ENCODE measurements at places on chromosomes 16 and 17.
A peak's percentile ranks its signal among the peaks of the same experiment; 100 is the strongest.

- H3K27ac ChIP-seq: no peak overlapping the region
- H3K36me3 ChIP-seq: no peaks in the 10 kb centered on the region
- DNase-seq: no peak
- no peak overlapping the region for H3K4me3 ChIP-seq
These were observed 7.2 kb downstream of the ENO3 start for GRCh38 chr17:4958102-4958501.

DNA sequence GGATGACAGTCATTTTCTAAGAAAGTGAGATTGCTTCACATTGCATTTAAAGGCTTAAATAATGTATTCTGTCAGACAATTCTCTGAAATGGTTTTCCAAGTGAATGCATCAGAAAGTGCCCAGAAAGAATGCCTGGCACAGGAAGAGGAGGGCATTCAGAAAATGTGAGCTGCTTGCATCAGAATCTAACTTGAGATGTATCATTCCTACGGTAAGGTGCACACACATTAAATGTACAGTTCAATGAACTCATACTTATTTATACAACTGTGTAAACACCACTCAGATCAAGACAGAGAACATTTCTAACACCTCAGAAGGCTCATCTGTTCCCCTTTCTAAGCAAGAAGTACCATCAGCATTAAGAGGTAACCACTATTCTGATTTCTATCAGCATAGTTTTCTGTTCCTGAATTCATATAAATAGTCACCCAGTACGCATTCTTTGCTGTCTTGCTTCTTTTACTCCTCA lies 638.0 kb downstream of the MAF start:
- no peak overlapping the region for H3K27ac ChIP-seq
- DNase-seq: no peak
- no peaks in the 10 kb centered on the region for H3K4me1 ChIP-seq
- no peaks in the 10 kb centered on the region for H3K27me3 ChIP-seq
- H3K4me3 ChIP-seq: no peak overlapping the region
- H3K36me3 ChIP-seq: no peaks in the 10 kb centered on the region

DNA sequence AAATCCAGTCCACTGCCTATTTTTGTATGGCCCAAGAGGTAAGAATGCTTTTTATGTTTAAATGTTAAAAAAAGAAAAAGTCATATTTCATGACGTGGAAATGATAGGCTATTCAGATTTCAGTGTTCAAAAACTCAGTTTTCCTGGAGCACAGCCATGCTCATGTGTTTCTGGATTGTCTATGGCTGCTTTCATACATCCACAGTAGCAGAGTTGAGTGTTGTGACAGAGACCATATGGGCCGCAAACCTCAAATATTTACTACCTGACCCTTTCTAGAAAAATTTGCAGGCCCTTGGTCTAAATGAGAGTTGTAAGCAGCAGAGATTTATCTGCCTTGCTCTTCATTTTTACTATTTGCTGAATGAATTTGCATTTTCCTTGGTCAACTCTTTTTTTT lies 264.1 kb downstream of the CBLN1 start:
- H3K4me3 ChIP-seq: no peak overlapping the region
- no peaks in the 10 kb centered on the region for H3K27me3 ChIP-seq
- H3K4me1 ChIP-seq: no peaks in the 10 kb centered on the region
- no peaks in the 10 kb centered on the region for H3K36me3 ChIP-seq
- DNase-seq: no peak

DNA sequence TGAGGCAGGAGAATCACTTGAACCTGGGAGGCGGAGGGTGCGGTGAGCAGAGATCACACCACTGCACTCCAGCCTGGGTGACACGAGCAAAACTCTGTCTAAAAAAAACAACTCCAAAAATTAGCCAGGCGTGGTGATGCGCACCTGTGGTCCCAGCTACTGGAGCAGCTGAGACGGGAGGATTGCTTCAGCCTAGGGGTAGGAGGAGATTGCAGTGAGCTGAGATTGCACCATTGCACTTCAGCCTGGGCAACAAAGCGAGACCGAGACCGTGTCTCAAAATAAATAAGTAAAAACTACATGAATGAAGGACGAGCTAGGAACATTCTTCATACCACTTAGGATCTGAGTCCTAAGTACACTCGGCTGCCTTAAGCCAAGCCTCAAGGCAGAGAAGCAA lies 35.4 kb downstream of the CCDC57 start:
- no peak overlapping the region for H3K4me3 ChIP-seq
- H3K27ac ChIP-seq: no peak overlapping the region
- no peaks in the 10 kb centered on the region for H3K36me3 ChIP-seq
- H3K4me1 ChIP-seq: no peaks in the 10 kb centered on the region
- H3K27me3 ChIP-seq: no peaks in the 10 kb centered on the region

DNA sequence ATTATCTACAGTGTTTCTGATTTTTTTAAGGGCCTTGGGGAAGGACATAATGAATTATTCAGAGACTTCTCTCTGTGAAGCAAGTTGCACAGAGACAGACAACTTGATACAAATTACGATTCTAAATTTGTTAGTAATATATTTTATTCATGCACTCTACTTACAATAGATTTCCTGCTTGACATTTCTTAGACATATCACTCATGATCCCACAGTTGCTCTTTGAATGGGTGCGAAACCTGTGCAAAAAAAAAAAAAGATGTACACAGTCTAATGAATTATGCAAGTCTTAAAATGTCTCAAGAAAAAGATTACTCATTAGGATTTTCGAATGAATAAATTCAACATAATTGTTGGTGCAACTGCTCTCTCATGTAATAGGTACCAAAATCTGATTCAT lies 254.8 kb downstream of the PRKCA start:
- no peak for DNase-seq
- H3K27ac ChIP-seq: no peak overlapping the region
- H3K4me1 ChIP-seq: no peaks in the 10 kb centered on the region
- no peaks in the 10 kb centered on the region for H3K27me3 ChIP-seq
- H3K4me3 ChIP-seq: no peak overlapping the region

DNA sequence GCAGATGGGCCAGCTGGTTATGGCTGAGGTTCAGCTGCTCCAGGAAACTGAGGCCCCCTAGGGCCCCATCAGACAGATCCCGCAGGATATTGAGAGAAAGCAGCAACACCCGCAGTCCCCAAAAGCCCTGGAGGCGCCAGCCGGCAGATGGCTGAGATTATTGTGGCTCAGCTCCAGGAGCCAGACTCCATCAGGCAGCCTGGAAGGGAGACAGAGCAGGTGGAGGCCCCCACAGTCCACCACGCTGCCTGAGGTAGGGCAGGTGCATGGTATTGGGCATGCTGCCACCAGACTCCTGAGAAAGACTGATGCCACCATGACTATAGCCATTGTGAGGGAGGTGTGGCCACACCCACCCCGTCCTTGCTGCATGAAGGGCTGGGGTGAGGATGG lies 9.5 kb upstream of the TMEM101 start:
- H3K27ac ChIP-seq: no peak overlapping the region
- H3K4me1 ChIP-seq: no peaks in the 10 kb centered on the region
- DNase-seq: no peak

GRCh38 chr16:27179500-27180072 lies 23.7 kb upstream of the KDM8 start:
- peak; percentile 77 for DNase-seq
- no peak overlapping the region for H3K4me3 ChIP-seq
- H3K27ac ChIP-seq: no peak overlapping the region
- H3K27me3 ChIP-seq: peaks cover 10% of the 10 kb centered on the region
- H3K36me3 ChIP-seq: no peaks in the 10 kb centered on the region
- peaks cover 18% of the 10 kb centered on the region for H3K4me1 ChIP-seq

DNA sequence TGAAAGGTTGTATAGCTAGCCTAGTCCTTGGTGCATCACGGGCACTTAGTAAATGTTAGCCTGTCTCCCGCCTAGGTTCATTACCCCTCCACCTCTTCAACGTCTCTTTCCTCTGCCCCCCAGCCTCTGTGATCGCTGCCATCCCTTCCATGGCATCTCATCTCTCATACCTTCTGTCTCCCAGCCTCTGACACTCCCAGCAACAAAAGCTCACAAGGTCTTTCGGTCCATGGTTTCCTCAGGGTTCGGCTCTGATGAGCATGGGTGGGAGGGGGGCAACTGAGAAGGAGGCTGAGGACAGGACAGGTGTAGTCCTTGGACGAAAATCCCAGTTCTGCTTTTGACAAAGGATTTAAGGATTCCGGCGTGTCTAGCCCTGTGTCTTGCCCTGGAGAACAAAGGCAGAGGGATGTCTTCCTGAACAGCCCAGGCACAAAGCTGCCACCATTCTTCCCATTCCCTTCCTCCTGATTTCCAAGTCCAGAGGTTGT lies 16.7 kb downstream of the CCR7 start:
- no peaks in the 10 kb centered on the region for H3K36me3 ChIP-seq
- H3K4me3 ChIP-seq: no peak overlapping the region
- DNase-seq: no peak
- H3K27ac ChIP-seq: no peak overlapping the region
- H3K27me3 ChIP-seq: no peaks in the 10 kb centered on the region
- peaks cover 16% of the 10 kb centered on the region for H3K4me1 ChIP-seq

- DNase-seq: no peak
- no peaks in the 10 kb centered on the region for H3K27me3 ChIP-seq
- no peaks in the 10 kb centered on the region for H3K36me3 ChIP-seq
- H3K4me3 ChIP-seq: peak overlapping the region; percentile 72
These were observed 5.0 kb downstream of the ICAM2 start for GRCh38 chr17:64015447-64015846.

DNA sequence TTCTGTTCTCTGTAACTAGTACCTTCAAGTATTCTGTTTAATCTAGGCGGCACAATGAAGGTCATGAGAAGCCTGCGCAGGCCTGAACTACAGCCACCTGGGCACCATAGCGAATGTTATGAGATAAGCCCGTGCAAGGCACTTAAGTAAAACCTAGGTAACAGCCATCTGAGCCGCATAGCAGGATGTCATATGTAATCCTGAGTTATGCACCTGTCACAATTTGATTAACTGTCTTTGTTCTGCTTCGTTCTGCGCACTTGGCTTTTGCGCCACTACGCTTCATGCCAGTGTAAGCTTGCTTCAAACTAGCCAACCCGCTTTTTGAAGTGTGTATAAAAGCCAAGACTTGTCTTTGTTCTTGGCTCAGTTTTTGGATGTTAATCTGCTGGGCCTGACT lies 449.8 kb downstream of the KCNJ18 start:
- H3K27ac ChIP-seq: no peak overlapping the region
- no peak for DNase-seq
- no peak overlapping the region for H3K4me3 ChIP-seq
- no peaks in the 10 kb centered on the region for H3K4me1 ChIP-seq
- no peaks in the 10 kb centered on the region for H3K36me3 ChIP-seq
- no peaks in the 10 kb centered on the region for H3K27me3 ChIP-seq

- no peak overlapping the region for H3K27ac ChIP-seq
- H3K27me3 ChIP-seq: no peaks in the 10 kb centered on the region
- no peaks in the 10 kb centered on the region for H3K36me3 ChIP-seq
- H3K4me1 ChIP-seq: peaks cover 5% of the 10 kb centered on the region
- DNase-seq: no peak
These were observed 18.9 kb downstream of the ADAM11 start for GRCh38 chr17:44777394-44778348.

DNA sequence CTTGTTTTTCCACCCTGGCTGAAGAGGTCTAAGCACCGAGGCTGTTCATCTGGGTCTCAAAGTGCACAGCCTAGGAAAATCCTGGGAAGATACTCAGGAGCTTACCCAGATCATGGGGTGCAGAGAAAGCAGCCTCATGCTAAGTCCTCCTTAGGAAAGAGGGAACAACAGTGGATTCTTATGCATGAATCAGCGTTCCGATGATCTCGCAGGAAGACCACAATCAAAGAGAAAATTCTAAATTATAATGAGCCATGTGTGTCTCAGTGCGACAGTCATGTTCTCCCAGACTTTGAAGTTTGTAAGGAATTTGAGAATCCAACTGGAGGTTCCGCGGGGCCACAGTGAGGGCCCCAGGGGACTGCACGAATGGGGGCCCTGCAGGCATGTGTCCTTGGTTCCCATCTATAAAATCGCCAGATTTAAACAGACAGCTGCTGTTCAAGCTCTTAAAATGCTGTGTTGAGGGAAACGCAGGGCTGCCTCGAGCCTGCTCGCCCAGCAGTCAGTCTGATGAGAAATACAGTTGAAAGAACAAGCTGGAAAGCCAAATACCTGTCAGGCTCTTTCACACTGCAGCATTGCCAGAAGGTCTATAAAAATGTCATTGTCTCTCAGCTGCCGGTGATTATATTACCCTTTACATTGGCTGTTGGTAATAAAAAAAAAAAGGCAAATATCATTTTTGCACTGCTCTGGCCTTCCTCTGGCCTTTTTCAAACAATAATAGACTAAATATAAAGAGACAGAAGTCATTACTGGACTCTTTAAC lies 152.1 kb downstream of the PMP22 start:
- no peaks in the 10 kb centered on the region for H3K27me3 ChIP-seq
- no peaks in the 10 kb centered on the region for H3K4me1 ChIP-seq
- no peaks in the 10 kb centered on the region for H3K36me3 ChIP-seq

DNA sequence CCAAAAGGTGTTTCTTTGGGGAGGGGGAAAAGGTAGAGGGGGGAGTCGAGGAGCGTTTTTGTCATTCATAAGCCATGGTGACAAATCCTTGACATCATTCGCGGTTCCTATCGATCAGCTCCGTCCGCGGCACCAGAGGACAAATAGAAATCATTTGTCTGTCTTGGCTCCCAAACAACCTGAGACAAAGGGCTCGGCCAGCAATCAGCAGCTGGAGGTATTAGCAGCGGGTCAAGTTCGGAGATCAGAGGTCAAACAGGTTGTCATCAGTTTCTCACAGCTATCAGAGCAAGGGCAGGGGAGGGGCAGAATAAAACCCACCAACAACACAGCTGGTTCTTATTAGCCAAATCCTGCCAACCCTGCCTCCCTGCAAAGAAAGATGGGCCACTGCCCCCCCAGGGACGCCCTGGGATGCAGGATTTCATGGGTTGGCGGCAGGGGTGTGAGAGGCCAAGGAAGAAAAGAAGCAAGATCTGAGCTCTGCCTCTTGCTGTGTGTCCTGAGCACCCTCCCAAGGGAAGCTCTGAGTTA lies 145.3 kb upstream of the LHX1 start:
- H3K4me3 ChIP-seq: no peak overlapping the region
- no peak for DNase-seq
- no peaks in the 10 kb centered on the region for H3K4me1 ChIP-seq
- H3K27me3 ChIP-seq: peaks cover 10% of the 10 kb centered on the region
- no peak overlapping the region for H3K27ac ChIP-seq

DNA sequence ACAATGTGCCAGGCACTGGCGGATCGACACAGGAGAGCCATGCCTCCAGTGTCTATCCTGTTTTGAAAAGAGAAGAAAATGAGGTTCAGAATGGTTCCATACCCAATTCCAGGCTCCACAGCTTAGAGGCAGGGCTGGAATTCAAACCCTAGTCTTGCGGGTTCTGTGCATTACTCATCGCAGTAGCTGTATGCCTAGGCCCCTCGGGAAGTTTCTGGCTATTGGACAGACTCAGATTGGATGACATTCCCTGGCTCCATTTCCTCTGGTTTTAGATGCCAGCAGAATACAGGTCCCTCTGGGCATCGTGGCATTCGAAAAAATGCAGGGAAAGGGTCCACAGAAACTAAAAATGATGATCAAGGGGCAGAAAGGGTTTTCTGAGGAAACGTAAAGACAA lies 184.7 kb downstream of the COPRS start:
- H3K27me3 ChIP-seq: no peaks in the 10 kb centered on the region
- H3K4me3 ChIP-seq: no peak overlapping the region
- H3K27ac ChIP-seq: no peak overlapping the region
- H3K36me3 ChIP-seq: no peaks in the 10 kb centered on the region
- no peaks in the 10 kb centered on the region for H3K4me1 ChIP-seq

GRCh38 chr17:30996486-30996885 lies 25.6 kb downstream of the RNF135 start:
- H3K4me1 ChIP-seq: no peaks in the 10 kb centered on the region
- H3K4me3 ChIP-seq: no peak overlapping the region
- H3K36me3 ChIP-seq: peaks cover 13% of the 10 kb centered on the region
- no peak overlapping the region for H3K27ac ChIP-seq

Data from endothelial cell of umbilical vein (primary cell).